Stimulated activated naive B cell treated with anti-CD40 and anti-IgM and Interleukin-4, amounts not matched to agents 10 μg/mL and 1 μg/mL and 100 μg/mL, for 72 hours (primary cell): ENCODE measurements at places on chromosomes 6 and 20.
A peak's percentile ranks its signal among the peaks of the same experiment; 100 is the strongest.

DNA sequence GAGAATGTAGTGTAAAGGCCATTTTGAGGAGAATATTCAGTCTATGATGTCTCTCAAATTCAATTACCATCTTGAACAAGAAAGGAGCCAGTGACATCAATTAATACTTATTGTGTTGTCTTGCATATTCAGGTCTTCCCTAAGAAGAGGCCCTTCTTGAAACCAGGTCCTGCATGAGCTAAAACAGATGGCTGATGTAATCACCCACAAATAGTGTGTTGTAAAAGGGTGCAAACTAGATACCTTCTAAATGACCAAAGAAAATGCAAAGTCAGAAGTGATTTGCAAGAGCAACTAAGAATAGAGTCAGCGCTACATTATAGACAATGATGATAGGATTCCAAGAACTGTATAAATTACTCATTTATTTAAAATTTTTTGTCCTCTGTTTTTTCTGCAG is 97.0 kb downstream of the BTBD3 start:
- DNase-seq = no peak

DNA sequence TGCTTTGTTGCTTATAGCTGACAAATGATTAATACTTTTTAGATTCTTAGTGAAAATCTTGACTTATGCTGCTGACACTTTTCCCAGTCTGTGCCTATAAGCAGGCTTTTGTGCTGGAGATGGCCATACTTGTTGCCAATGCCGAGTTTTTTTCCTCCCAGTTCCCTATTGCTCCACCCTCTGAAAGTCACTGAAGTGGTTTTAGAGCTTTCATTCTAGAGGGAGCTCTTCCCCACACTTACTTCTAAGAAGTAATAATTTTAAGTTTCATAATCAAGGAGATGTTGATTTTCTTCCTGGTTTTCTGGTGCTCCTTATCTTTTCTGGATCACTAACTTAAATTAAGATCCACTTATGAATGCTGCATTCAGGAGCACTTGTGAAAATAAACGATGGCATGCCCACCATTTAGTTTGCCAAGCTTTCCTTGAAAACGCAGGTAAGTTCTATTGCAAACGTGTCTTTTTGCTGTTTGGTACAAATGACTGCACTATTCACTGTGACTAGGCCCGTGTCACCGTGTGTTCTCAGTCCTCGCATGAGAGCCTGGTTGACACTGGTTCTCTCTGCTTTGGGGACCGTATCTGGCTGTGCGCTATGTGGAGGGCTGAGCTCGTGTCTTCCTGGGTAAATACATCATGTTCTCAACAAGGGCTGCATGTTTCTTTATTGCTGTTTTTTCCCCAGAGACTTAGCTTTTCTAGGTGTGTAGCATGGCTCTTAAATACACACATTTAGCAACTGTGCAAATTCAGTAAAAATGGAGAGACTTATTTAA is 50.2 kb downstream of the GFRA4 start:
- DNase-seq = no peak

DNA sequence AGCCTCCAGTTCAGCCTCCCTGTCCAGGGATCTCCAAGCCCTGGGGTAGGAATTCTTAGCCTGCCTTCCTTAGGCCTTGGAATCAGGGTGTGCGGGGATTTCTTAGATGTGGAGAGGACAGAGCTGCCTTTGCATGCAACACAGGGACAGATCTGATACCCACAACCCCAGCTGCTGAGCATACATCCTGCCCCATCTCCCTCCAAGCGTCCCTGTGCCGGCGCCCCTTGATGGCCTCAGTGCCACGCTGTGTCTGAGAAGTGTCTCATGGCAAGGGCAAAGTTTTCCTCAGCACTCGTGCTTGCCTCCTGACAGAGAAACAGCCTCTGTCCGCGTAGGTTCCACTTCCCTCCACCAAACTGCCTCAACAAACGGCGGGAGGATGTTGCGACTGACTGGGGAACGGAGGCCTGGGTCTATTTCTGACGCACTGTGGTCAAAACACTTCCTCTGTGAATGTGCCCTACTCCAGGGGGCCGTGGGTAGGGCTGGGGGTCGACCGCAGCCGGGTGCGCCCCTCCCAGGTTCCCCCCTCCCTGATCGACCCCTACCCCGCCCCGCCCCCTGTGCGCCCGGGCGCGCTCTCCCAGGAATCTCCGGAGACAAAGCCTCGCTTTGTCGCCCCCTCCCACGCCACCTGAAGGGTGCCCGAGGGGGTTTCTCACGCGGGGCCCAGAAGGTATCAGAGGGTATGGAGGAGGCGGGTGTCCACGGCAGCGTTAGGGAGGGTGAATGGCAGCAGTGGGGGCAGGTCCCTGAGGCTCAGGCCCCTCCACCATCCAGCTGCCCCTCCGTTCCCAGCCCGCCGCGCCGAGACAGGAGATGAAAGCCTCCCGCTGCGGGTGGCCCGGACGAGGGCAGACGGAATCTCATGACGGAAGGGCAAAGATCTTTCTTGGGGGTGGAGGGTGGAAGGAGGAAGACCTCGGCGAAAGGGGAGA is 806 bp downstream of the MICAL1 start:
- peak; percentile 86 for DNase-seq

DNA sequence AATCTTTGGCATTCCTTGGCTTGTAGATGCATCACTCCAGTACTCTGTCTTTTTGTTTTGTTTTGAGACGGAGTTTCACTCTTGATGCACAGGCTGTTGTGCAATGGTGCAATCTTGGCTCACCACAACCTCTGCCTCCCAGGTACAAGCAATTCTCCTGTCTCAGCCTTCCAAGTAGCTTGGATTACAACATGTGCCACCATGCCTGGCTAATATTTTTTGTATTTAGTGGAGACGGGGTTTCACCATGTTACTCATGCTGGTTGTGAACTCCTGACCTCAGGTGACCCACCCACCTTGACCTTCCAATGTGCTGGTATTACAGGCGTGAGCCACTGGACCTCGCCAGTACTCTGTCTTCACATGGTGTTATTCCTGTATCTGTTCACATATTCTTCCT is 35.8 kb upstream of the LGSN start:
- no peak for DNase-seq

DNA sequence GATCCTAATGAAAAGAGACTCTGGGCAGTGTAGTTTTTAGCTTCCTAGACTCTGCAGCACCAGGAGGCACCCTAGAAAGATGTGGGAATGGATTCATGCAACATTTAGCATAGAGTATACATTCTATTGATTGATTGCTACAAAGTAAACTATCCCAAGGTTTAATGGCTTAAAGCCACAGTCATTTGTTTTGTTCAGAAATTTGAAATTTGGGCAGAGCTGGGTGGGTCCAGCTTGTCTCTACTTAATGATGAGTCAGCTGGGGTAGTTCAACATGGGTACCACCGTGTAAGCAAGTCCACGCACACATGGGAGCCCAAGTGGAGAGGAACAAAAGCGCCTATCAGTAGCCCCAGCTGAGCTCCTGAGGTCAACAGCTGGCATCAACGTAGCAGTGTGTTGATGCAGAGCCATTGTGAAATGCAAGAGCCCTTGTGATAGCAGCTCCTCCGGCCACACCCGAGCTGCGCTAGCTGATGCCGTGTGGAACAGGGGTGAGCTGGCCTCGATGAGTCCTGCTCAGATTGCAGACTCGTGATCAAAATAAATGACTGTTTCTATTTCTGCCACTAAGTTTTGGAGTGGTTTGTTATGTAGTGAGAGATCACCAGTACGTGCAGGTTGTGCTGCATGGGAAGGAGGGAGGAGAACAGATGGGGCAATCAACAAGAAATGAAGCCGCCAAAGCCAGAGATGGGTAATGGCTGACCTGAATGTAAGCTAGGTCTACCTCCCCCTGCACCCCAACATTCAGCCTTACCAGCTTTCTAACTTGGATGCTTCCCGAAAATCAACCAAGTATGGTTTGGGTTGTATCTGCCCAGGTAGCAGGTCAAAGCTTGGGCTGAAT is 45.7 kb upstream of the TRAF3IP2 start:
- no peak for DNase-seq

DNA sequence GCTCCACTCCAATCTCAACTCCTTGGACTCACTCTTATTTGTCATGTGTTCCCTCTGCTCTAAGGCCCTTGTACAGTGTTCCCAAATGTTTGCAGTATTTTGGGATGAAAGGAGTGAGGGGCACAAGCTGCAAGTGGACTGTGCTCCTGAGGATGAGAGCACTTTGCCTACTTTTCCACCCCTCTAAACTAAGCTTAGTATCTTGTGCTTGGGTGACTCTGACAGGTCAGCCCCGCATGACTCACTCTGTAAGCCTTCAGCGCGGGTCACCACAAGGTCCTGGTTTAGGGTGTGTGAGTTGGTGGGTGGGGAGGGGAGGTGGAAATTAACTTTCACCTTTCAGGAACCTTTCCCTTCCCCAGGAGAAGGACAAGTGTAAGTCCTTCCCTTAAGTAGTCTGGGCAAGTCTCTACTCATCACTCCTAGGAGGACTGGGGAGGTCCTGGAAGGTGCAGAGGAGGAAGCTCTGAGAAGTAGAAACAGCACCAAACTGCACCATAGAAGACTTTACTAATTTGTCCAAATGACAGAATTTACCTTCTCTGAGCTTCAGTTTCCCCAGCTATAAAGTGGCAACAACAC is 68.8 kb upstream of the EPB41L1 start:
- peak; percentile 27 for DNase-seq

GRCh38 chr6:43308101-43308989 is at the start of gene CRIP3:
Gene CRIP3 (minus strand): TSS chr6:43308826. CDS start chr6:43308792, 34 bp downstream.
- DNase-seq = peak; percentile 52

DNA sequence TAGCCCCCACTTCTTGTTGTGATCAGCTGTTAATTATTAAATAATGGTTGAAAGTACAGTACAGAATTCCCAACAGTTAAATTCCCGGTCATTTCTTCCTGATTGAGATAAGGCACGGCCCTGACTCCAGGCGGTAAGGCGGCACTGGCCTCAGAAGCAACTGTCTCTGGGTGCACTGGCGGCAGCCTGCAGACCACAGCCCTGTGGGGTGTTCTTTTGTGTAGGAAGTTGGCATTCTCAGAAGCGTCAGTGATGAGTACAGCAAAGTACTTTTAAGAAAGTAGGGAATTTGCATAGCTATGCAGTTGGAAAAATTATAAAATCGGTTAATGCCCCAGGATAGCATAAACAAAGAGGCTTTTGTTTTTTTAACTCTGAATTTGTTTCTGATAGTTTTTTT is 50.5 kb downstream of the SAMD5 start:
- DNase-seq = no peak

GRCh38 chr20:2671977-2672376 is 8.0 kb upstream of the IDH3B start:
- DNase-seq = no peak

GRCh38 chr6:155078331-155078745 is 83.2 kb downstream of the TIAM2 start:
- no peak for DNase-seq

DNA sequence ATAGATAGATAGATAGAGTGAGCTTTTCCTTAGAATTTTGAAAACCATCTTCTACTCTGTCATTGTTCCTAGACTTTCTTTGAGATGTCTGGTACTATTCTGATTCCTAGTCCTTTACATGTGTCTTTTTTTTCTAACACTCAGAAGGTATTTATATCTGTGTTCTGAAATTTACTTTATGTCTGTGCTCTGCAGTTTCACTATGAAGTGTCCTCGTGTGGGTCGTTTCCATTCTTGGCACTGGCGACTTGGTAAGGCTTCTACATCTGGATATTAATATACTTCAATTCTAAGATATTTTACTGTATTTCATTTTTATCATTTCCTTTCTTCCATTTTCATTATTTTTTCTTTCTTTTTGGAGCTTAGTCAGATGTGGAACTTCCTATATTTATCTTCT is 87.0 kb downstream of the FHL5 start:
- DNase-seq = no peak

GRCh38 chr6:6884193-6884627 is 223.6 kb upstream of the RREB1 start:
- no peak for DNase-seq

DNA sequence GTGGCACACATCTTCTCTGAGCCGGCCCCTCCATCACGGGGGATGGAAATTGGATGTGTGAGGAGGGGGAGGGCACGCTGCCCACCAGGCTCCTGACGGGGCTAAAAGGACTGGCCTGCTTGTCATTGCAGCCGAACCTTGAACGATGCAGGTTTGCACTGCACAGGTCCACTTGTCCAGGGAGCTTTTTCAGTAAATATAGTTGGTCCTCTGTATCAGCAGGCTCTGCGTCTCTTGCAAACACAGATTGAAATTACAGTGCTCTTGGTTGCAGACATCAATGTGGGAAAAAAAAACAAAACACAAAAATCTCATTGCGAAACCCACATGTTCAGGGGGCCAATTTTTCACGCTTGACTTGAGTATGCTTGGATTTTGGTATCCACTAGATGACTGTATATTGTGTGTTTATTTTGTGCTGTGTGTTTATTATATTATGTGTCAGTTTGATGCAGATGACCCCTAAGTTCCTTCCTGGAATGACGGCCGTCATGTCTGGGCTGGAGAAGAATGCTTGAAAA is 29.2 kb downstream of the ERMARD start:
- no peak for DNase-seq

- DNase-seq = no peak
Measured at GRCh38 chr6:10655508-10656055, 38.8 kb downstream of the C6orf52 start.

- peak; percentile 39 for DNase-seq
Measured at GRCh38 chr20:1075616-1076015, 42.8 kb upstream of the PSMF1 start.

GRCh38 chr20:17992224-17992637 is 23.4 kb downstream of the MGME1 start:
- DNase-seq = peak; percentile 44

GRCh38 chr20:33719277-33719988 is 677 bp downstream of the PXMP4 start:
- DNase-seq = peak; percentile 9

- DNase-seq = no peak
Measured at GRCh38 chr6:99138445-99138844, 190.7 kb upstream of the FBXL4 start.

DNA sequence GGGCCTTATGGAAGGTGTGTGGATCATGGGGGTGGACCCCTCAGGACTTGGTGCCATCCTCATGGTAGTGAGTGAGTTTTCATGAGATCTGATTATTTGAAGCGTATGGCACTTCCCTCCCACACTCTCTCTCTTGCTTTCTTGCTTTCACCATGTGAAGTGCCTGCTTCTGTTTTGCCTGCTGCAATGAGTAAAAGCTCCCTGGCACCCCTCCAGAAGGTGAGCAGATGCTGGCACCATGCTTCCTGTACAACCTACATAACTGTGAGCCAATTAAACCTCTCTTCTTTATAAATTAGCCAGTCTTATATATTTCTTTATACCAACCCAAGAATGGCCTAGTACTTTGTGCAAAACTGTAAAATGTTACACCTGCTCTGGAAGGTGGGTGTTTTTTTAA is 396.8 kb upstream of the HS3ST5 start:
- no peak for DNase-seq

DNA sequence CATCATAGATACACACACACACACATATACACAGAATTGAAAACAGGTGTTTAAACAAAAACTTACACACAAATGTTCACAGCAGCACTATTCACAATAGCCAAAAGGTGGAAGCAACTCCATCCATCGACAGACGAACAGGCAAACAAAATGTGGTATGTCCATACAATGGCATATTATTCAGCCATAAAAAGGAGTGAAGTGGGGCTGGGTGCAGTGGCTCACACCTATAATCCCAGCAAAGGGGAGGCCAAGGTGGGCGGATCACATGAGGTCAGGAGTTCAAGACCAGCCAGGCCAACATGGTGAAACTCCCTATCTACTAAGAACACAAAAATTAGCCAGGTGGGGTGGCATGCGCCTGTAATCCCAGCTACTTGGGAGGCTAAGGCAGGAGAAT is 80.3 kb downstream of the CHD6 start:
- DNase-seq = no peak
